ENCODE measurements at places on chromosomes 2 and 18.

- no peak for DNase-seq
These were observed 81.3 kb downstream of the TFCP2L1 start for GRCh38 chr2:121203591-121204249.

- no peak for DNase-seq
These were observed 1081.3 kb upstream of the TMEFF2 start for GRCh38 chr2:193276069-193276468.

GRCh38 chr2:44943031-44943692 is 1.7 kb downstream of the SIX3 start:
- no peak for DNase-seq

DNA sequence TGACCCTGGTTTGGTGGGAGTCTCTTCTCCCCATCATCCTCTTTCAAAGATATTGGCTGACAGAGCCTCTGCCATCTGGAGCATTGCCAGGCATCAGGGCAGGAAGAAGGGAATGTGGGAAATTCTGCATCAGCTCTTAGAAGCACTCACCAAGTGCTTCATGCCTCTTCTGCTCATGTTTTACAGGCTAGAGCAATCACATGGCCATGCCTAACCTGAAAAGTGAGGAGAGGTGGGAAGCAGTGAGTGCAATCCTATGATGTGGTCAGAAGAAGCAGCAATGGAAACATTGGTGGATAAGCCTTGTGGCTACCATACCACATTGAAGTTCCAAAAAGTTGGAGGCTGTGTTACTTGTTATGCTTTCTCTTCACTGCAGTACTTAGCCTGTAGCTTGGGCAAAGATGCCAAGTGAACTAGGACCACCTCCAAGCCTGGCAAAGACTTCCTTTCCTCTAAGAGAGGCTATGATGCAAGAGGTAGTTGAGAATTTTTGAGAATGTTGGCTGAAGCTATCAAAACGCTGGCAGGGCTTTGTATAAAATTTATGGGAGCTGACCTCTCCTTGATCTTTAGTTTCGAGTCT is 64.1 kb downstream of the BCL2L11 start:
- DNase-seq, result no peak

DNA sequence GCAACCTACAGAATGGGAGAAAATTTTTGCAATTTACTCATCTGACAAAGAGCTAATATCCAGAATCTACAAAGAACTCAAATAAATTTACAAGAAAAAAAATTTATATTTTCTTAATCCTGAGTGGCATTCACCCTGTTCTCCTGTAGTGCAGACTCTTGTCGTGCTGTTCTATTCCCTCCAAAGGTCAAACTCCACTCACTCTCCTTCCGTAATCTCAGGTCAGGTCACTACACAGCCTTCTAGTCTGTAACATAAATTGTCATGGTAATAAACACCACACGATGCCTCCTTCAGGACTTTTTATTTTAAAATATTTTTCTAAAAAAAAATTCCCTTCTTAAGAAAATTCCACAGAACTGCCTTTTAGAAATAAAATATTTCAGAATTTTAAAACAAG is 417.9 kb upstream of the GCFC2 start:
- DNase-seq, result no peak

DNA sequence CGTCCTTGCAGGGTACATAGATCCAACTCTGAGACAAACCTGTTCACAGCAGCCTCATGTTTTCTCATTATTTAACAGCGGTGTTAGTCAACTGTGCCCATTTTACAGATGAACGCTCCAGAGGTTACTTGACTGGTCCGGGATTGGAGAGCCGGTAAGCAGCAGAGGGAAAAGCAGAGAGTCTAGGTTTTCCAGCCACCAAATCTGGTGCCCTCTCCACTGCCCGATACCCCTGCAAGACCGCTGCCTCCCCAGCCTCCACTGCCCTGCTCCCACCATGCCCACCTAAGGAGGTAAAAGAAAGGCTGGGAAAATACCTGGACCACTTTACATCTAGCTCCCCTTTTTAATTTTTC is 51.5 kb downstream of the EIPR1 start:
- no peak for DNase-seq

DNA sequence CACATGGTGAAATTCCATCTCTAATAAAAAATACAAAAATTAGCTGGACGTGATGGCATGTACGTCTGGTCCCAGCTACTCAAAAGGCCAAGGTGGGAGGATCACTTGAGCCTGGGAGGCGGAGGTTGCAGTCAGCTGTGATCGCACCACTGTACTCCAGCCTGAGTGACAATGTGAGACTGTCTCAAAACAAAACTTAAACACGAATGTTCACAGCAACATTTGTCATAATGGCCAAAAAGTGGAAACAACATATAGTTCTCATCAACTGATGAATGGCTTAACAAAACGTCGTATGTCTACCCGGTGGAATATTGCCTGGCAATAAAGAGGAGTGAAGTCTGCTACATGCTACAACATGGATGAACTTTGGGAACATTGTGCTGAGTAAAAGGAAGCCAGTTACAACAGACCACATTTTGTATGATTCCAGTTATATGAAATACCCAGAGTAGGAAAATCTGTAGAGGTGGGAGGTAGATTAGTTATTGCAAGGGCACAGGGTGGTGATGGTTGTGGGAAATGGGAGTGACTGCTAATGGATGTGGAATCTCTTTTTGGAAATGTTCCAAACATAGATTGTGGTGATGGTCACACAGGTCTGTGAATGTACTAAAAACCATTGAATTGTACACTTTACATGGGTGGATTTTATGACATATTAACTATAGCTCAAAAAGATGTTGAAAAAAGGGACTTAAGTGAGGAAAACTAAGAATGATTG is 478.2 kb downstream of the PTPRM start:
- no peak for DNase-seq

DNA sequence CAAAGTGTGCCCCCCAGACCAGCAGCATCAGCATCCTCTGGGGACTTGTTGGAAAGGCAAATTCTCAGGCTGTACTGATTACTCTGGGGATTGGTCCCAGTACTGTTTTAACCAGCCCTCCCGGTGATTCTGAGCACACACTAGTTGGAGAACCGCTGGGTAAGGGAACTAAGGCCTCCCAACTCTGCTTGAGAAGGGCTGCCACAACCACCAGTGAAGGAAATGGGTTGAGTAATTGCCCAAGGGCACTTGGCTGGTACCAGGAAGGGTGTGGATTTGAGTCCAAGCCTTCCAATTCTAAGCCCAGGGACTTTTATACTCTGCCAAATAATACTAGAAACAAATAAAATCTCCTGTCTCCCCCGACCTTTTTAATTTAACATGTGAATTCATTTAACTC is 219.9 kb downstream of the SETBP1 start:
- DNase-seq, result no peak

GRCh38 chr2:24418166-24418841 is 58.0 kb upstream of the ITSN2 start:
- no peak for DNase-seq

GRCh38 chr18:5417342-5417741 is 121.8 kb upstream of the ZBTB14 start:
- no peak for DNase-seq

- DNase-seq, result no peak
These were observed 5.5 kb downstream of the RNPEPL1 start for GRCh38 chr2:240573516-240574385.

- DNase-seq, result no peak
These were observed 38.5 kb downstream of the PARD3B start for GRCh38 chr2:204583773-204584172.

- no peak for DNase-seq
These were observed 5.4 kb downstream of the ITGAV start for GRCh38 chr2:186595219-186595618.

DNA sequence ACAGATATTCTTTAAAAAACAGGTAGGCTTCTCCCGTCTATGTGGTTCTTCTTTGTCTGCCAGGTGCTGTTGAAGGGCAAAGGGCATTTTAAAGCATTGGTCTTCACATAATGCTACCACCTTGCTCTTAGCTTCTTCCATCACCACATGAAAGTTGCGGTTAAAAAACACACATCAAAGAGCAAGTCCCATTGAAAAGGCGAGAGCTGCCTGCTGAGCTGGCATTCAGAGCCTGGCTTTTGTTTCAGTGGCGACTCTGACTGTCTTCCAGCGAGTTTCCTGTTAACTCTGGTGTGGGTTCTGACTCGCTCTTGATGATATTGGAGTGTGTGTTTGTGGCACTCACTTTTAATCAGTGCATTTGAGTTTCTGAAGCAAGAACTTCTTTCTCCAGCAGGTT is 624.9 kb upstream of the FANCL start:
- DNase-seq, result no peak

GRCh38 chr2:152587187-152587947 is 129.9 kb downstream of the PRPF40A start:
- no peak for DNase-seq

GRCh38 chr2:136019306-136019705 is 33.9 kb upstream of the DARS1 start:
- DNase-seq, result no peak

DNA sequence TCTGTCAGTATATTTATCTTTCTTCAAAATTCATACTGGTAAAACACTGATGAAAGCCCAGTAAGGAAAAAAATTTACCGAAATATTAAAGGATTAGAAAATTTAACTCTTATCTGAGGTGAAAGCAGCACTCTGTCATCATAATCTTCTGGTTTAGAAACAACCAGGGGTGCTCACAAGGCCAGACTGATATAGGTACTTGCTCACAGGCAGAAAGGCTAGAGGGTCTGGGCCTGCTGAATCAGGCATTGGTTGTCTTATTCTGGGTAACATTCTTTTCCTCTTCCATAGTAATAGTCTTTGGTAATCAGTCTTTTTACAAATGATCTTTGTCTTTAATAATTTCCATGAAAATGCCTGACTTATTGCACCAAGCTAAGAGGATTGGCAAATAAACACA is 221.4 kb upstream of the TFPI start:
- DNase-seq, result no peak

GRCh38 chr2:199928226-199928625 is 17.1 kb downstream of the C2orf69 start:
- no peak for DNase-seq

- DNase-seq, result peak; percentile 92
These were observed 126.7 kb downstream of the OLA1 start for GRCh38 chr2:174121612-174122011.

GRCh38 chr2:109633284-109633961 is 19.3 kb downstream of the SOWAHC start:
- DNase-seq, result no peak

DNA sequence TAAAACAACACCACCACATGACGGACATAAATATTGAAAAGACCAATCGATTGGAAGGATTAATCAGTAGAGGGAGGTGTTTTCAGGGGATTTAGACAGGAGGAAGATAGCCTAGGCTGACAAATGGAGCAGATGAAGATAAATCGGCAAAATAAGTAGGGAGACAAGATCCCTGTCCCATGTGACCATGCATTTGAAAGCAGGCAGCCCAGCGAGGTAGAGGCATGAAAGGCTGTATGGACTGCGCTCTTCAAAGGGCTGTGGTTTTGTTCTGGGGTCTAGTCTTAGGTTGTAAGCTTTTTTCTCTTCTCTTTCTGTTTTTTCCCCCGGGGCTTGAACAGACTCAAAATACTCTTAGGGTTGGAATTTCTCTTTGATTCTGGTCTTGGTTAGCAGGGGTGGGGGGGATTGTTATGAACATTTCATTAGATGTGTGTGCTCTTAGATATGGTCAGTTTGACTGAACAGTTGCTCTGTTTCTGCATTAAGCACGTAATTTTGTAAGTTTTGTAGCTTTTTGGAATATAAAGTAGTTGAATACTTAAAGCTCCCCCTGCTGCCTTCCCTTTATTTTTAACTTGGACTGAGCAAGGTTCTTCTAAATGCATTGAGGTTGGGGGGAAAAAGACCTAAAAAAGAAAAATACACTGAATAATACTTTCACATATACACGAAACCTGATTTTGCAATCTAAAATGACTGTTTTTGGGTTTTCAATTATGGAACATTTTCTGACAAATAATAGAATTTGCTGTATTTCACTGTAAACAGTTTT is 32.2 kb downstream of the ZNF532 start:
- no peak for DNase-seq

DNA sequence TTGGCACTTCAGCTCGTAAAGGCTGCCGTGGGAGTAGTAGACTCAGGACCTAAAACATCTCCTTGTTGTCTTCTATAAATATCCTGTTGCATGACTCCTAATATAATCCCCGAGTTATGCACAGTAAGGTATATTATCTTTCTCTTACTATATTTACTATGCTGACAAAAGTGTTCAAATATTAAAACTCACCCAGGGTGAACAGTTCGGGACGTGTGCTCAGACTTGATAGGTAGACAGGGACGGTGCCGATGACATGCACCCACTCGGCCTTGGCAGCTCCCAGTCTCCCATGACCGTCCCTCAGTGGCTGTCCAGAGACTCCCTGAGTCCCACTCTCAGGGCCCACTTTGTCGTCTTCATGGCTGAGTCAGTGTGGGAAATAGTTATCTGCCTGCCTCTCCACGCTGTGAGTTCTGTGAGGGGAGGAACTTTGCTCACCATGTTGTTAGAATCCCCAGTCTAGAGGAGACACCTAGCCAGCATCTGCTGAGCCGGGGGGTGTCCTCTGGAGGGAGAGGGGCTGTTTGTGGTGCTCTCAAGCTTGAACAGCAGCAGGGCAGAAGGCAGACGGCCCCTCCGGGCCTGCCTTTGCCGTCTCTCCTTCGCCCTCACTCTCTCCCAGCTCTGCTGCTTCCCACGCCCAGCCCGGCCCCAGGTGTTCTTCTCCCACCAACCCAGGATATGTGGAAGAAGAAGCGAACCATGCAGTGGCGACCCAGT is 75.0 kb downstream of the DGKD start:
- no peak for DNase-seq

DNA sequence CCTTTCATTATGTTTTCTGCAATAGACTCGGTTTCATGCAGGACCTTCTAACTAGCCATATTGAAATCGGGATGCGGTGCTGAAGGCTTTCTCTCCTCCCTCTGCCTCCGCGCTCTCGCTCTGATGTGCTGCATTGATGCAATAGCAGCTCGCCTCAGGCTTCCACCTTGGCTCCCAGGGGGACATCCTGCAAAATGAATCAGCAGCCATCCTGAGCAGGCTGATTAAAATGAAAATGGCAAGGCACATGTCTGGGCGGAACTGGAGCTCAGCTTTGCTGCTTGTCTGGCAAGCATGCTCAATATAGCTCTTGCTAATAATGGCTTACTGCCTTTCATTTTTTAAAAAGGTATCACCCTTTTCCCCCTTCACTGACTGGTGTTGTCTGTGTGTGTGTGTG is 806 bp upstream of the MYT1L start:
- peak; percentile 83 for DNase-seq

DNA sequence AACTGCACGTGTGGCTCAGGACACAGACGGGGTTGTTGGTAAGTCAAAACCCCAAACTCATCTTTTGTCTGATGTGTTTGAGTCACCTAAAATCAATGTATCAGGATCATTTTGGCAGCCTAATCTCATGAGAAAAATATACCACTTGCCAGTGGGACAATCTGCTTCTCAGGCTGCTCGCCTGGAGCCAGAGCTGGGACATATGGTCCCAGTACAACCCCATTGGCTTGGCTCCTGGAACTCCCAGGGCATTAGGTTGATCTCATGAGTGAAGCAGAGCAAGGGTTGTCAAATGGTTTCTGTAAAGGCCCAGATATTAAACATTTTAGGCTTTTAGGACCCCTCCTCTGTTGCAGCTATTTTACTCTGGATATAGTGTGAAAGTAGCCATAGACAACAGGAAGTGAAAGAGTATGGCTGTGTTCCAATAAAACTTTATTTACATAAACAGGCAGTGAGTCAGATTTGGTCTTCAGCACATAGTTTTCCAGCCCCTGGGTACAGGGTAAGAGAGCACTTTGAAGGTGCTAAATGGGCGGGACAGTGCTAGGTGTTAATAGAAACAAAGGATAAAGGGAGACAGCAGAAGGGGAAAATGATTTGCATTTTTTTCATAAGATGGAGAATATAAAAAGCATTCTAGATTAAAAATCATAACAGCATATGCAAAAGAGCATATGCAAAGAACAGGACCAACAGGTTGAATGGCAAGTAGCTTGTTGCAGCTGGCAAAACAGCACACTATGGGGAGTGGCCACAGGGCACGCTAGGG is 290.8 kb downstream of the KCNS3 start:
- no peak for DNase-seq
